ENCODE measurements at places on chromosomes 1 and 21.

GRCh38 chr21:34606051-34606450, 8.9 kb downstream of the RCAN1 start:
- DNase-seq = no peak

DNA sequence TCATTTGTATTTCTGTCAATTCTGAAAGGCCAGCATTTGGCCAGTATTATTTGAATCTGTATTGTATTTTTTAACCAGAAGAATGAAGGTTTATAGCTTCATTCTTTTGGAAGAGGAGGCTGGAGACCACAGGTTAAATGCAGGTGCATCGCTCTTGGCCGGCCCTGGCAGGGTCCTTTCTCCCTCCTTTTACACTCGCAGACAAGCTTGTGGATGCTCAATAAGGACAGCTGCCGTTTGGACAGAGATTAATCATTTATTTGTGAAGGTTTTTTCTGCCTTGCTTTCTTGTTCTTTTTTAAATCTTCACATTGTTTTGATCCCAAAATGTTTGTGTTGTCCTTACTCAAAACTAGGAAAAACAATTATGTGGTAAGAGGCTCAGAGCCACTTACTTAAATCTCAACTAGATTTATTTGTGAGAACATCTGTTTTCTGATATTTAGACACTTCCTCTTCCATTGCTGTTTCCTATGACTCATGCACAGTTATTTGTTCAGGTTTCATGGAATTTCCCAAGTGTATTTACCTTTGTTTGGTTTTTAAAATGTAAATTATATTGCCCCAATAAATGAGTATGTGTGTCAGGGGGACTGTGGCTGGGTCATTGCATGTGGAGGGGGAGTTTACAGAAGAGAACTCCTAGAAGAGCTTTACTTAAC, 46.7 kb upstream of the LAMC2 start:
- no peak for DNase-seq

- DNase-seq = no peak
Measured at GRCh38 chr21:22536509-22536908, 1538.3 kb downstream of the NCAM2 start.

GRCh38 chr1:225735252-225736149, 42.1 kb upstream of the SRP9 start:
- DNase-seq = peak; percentile 7

DNA sequence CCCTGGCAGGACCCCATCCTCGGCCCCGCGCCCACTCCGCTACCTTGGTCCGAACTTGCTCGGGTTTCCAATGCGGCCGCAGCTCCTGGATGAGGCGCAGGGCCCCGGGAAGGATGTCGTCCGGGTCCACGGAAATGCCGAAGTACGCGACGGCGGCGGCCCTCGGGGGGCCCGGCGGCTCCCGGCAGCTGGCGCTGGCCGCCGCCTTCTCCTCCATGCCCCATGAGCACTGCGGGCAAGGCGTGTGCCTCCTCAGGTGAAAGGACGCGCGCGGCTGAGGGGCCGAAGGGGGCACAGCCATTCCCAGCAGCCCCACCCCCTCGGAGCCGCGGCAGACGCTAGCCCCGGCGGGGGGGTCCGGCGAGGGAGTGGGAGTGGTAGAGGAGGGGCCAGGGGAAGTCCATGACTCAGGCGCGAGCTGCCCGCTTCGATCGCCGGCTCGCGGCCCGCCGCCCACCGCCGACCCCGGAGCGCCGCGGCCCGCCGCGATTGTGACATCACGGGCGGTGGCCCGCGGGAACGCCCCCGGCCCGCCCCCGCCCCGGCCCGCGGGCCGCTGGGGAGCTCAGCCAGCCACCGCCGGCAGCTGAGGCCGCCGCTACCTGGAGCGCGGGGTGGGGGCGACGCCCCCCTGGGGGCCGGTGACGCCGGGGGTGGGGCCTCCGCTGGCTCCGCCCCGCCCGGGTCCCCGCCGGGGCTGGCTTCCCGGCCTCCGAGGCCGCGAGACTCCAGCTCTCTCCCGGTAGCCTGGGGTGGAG, at the start of gene ETNK2:
Gene ETNK2 (minus strand): TSS at position 493 of the 758 bp plus-strand sequence. CDS start 192 bp downstream, at position 301.
- peak; percentile 83 for DNase-seq

GRCh38 chr1:5238351-5239130, 584.1 kb downstream of the AJAP1 start:
- no peak for DNase-seq

DNA sequence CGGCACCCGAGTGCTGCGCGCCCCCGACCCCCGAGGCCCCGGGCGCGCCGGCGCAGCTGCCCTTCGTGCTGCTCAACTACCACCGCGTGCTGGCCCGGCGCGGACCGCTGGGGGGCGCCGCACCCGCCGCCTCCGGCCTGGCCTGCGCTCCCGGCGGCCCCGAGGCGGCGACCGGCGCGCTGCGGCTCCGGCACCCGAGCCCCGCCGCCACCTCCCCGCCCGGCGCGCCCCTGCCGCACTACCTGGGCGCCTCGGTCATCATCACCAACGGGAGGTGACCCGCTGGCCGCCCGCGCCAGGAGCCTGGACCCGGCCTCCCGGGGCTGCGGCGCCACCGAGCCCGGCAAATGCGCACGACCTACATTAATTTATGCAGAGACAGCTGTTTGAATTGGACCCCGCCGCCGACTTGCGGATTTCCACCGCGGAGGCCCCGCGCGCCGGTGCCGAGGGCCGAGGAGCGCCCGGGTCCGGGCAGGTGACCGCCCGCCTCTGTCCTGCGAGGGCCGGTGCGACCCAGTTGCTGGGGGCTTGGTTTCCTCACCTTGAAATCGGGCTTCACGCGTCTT, 49.0 kb downstream of the SIM2 start:
- DNase-seq = peak; percentile 51

DNA sequence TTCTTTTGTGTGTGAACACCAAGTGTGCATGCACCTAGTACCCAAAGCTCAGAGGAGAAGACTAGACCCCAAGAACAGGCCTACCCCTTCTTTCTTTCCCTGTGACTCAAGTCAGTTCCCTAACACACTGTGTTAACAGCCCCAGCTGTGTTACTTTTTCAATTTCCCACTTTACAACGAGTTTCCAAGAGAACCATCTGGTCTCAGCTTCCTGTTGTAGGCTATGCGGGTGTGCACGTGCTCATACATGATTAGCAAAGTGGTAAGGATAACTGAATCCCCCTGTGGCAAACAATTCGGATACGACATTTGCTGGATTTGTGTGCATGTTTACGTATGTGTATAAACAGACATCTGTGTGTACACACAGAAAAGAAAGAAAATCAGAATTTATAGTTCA, 17.9 kb downstream of the IFNAR2 start:
- DNase-seq = no peak

DNA sequence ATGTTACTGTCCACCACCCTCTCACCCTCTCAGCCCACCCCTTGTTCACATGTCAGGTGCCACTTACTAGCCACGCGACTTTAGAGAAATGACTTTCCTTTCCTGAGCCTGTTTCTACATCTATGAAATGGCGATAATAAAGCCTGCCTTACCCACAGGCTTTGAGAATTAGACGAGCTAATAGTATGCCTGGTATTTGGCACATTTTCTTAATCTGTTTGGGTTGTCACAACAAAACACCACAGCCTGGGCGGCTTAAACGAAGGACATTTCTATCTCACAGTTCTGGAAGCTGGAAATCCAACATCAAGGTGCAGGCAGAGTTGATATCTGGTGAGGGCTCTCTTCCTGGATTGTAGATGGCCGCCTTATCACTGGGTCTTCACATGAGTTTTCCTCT, 273.9 kb upstream of the FMN2 start:
- DNase-seq = no peak

- no peak for DNase-seq
Measured at GRCh38 chr1:213549982-213550381, 437.8 kb upstream of the PROX1 start.

DNA sequence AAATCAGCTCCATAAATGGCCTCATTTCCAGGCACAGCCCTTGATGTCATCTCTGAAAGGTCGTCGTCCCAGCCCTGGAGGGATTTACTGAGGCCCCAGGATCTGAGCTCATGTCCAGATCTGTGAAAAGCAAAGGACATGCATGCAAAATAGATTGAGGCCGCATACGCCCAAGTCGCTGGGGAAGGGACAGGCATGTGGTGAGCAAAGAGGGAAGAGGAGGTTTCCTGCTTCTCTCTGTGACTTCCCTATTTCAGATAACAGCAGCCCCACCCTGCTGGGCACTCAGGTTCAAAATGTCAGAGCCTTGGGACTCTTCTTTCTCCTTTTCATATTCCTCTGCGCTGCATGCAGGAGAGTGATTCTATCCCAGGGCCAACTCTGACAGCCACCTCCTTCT, 197.2 kb downstream of the ADSS2 start:
- DNase-seq = no peak

GRCh38 chr1:1120096-1120495, 4.2 kb upstream of the C1orf159 start:
- DNase-seq = no peak

DNA sequence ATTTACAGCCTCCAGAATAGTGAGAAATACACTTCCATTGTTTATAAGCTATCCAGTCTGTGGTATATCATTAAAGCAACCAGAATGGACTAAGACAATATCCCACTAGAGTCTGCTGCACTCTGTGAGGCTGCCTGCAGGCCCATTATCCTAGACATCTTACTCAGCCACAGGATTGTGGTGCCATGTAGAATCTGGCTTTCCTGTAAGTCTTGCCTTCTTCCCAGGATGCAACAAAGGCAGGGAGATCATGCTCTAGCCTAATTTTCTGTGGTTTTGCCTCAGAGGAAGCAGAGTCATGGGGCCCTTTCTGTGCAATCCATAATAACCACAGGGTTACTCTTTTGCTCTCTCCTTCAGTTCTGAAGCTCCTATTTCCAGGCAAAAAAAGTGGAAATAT, 299.1 kb upstream of the DEPDC1 start:
- DNase-seq = no peak

DNA sequence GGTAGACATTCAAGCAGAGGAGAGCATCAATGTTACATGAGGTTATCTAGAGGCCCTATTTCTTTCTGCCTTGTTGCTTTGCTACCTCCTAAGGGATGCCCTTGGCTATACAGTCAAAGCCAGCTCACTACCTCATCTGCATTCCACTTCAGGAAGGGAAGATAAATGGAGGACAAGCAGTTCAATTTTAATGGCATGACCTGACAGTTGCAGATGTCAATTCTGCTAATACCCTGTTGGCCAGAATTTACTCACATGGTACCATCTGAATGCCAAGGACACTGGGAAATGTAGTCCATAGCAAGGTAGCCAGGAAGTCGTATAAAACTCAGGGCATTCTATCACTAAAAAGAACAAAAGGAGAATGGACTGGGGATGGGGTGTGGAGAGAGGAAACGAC, 31.5 kb downstream of the PALMD start:
- DNase-seq = no peak

DNA sequence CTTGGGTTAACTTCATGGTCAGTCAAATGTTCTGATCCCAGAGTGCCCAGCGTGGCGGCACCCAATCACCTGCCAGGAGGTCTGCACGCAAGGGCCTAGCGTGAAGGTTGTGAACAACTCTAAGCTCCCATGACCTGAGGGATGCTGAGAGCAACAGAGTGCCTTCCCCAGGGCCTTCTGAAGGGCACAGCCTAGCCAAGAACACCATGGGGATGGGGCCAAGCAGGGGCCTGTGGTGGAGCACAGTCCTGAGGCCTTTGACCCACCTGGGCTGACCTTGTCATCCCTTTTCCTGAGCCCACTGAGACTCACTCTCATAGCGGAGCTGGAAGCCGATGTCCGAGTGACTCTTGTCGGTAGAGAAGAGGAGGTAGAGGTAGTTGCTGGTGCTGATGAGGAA, 138.8 kb upstream of the HMGB4 start:
- no peak for DNase-seq

- DNase-seq = no peak
Measured at GRCh38 chr1:84298684-84299535, 2.6 kb upstream of the SAMD13 start.

- DNase-seq = no peak
Measured at GRCh38 chr21:38840456-38841300, 34.9 kb downstream of the ETS2 start.

Measured in NCI-H1105 treated with DMSO at 0.1 percent for 48 hours (cell line).